ENCODE measurements at places on chromosomes 1 and 21.

DNA sequence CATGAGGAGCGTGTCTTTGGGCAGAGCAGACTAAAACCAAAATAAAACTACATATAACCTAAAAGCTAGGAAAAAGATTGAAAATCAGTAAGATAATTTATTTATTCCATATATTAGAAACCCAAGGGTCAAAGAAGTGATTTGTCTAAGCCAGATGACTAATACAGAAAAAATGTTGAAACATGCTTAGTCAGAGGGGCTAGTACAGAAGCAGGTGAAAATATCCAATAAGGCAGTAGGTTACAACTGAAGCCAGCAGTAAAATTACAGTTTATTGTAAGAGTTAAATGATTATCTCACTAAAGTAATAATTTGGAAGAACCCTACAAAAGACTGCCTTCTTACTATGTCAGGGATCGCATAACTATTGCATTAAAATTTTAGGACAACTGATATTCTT, 1190.9 kb upstream of the PRMT6 start:
- DNase-seq = no peak

DNA sequence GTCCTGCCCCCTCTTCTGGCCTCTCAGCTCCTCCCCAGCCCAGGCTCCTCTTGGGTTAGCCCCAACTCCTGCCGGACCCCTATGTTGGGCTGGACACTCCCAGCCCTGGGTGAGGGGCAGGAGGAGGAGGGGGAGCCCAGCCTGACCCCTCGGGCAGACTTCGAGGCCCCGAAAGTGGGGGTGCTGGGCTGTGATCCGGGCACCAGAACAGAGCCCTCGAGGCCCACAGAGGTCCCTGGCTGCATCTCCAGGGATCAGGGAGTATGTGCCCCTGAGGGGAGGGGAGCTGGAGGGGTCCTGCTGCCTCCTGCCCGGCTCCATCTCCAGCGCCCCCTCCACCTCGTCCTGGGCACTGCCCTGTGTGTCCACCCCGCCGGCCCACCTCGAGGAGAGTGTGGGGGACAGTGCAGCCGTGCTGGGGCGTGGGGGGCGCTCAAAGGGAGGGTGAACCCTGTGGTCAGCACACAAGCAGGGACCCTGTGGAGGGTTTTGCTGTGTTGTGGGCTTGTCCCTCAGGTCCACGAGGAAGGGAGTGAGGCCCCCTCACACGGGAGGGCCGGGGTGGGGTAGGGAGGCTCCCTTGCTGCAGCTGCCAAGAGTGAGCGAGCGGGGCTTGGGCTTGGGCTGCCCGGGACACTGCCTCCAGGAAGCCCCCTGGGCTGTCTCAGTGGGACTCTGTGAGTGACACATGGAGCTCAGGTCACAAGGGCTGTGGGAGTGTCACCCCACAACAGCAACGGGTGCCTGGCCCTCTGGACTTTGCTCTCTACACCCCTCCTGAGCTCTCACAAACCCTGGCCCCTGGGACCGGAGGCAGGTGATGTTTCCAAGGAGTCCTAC, 54.4 kb downstream of the COL18A1 start:
- no peak for DNase-seq

DNA sequence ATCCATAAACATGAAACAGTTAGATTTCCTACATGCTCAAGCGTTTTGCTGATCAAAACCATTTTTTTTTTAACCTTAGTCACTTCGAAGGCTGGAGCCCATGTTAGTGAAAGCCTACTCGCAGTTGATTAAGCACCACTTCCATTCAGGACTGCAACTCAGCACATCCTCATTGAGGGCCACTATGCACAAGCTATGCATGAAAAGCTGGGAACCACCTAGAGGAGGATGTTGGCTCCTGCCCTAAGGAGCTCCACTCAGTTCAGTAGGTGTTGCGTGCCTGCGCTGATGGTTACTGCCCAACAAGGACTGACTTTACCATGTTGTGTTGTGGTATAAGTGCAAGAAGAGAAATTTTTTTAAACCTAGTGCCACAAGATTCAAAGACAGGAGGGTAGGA, 181.4 kb upstream of the L1TD1 start:
- no peak for DNase-seq

DNA sequence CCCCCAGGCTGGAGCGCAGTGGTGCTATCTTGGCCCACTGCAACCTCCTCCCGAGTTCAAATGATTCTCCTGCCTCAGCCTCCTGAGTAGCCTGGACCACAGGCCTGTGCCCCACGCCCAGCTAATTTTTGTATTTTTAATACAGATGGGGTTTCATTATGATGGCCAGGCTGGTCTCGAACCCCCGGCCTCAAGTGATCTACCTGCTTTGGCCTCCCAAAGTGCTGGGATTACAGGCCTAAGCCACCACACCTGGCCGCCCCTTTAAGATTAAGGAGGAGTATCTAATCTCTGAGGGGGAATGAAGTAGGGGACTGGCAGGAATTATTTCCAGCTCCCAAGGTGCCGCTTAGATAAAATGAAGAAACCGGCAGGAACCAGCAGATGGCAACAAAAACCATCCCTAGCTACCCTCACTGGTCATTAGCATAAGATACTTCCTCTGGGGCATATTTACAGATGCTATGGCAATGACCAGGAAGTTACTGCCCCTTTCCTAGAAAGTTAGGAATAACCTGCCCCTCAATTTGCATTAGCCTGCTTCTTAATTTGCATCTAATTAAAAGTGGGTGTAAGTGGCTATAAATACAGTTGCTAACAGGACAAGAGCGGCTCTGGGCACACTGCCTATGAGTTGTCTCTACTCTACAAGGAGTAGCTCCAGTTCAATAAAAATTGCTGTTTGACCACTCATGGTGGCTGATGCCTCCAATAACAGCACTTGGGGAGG, 7.1 kb upstream of the NSUN4 start:
- DNase-seq = no peak

- no peak for DNase-seq
These were observed 7.3 kb downstream of the SH2D1B start for GRCh38 chr1:162404550-162405160.
